ENCODE measurements at places on chromosomes 11 and 22.
A peak's percentile ranks its signal among the peaks of the same experiment; 100 is the strongest.

- no peak overlapping the region for H3K27ac ChIP-seq
- no peak for DNase-seq
- H3K36me3 ChIP-seq, result no peaks in the 10 kb centered on the region
- H3K4me1 ChIP-seq, result no peaks in the 10 kb centered on the region
- no peaks in the 10 kb centered on the region for H3K27me3 ChIP-seq
- no peak overlapping the region for H3K4me3 ChIP-seq
Observed at GRCh38 chr11:76631566-76632308, 38.8 kb downstream of the LRRC32 start.

DNA sequence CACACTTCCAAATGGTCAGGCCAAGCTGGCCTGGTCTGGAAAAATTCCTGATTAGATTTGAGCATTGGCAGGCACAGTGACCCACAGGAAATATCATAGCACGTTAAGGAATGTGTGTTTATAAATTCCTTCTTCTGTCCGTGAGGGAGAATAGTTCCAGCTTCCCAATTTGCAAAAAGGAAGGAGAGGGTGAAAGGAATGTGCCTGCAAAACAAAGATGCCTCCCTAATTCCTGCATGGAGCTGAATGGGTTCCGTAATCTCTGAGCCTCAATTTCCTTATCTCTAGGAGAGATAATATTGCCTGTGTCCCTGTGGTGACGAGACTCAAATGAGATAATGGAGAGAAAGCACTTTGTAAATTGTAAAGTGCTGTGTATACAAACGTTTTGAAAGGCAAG lies 105.1 kb downstream of the FEZ1 start:
- peak; percentile 35 for DNase-seq
- no peaks in the 10 kb centered on the region for H3K4me1 ChIP-seq
- H3K36me3 ChIP-seq, result no peaks in the 10 kb centered on the region
- H3K27ac ChIP-seq, result no peak overlapping the region

- H3K36me3 ChIP-seq, result no peaks in the 10 kb centered on the region
- no peak overlapping the region for H3K27ac ChIP-seq
- DNase-seq, result no peak
Observed at GRCh38 chr11:84503503-84503902, 1123.6 kb downstream of the DLG2 start.

DNA sequence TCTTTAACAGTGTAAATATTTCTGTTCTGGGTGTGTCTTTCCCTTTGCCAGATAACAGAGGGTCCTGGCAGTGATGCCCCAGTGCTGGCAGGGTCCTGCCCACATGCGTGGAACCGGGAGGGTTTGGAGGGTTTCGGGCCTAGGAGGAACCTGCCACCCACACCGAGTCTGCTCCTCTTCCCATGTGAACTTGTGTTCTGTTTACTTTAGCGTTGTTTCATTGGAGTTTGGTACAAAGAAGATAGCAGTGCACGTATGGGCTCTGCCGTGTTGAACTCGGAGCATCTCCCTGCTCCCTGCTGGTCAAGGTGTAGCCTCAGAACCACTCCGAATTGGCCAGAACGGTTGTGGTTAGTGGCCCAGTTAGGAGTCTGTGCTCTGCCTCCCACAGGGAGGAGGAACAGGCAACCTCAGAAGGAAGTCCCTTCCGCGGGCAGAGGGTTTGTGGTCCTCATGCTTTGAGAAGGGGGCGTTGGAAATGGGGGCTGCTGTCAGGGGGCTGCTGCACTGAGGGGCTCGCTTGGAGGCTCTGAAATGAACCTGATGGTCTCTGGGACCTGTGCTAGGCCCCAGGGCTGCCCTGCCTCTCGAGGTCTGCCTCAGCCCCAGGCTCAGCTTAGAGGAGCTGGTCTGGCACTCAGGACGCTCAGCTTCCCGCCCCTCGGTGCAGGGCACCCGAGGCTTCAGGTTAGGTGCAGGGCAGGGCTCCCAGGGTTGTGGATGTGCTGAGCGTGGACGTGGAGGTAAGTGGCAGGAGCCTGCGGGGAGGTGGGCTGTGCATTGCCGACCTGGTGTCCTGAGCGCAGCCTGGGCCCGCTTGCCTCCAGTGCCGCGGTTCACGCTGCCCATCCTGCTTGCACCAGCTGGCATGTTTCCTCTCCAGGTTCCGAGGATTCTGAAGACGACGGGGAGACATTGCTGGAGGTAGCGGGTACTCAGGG lies 10.4 kb downstream of the PHRF1 start:
- no peaks in the 10 kb centered on the region for H3K27me3 ChIP-seq
- no peak overlapping the region for H3K4me3 ChIP-seq
- no peak overlapping the region for H3K27ac ChIP-seq

DNA sequence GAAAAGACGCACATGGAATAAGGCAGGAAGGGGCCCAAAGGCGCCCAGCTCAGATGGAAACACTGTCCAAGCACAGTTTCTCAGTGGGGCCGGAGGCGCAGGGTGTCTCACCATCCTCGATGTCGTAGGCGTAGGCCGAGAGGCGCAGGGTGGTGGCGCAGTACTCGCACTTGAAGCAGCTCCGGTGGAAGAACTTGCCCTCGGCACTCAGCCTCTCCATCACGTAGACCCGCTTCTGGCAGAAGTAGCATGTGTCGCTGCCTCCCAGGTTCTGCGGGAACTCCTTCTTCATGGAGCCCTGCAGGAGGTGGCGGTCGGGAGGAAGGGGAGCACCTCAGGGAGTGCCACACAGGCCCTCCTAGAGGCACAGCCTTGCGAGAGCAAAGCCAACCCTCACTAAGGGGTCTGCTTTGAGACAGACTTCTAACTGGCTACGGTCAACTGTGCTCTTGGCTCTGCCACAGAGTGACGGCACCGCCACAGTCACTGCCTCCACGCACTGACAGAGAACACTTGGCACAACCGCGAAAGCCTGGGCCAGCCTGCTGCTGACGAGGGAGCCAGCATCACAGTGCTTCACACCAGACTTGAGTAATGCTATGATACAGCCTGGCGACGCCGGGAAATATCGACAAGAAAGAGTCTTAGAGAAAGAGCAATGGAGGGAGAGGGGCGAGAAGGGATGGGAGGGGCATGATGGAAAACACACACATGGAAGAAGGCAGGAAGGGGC lies 97.6 kb upstream of the BID start:
- peaks cover 80% of the 10 kb centered on the region for H3K36me3 ChIP-seq
- H3K4me3 ChIP-seq, result no peak overlapping the region
- DNase-seq, result no peak
- H3K27ac ChIP-seq, result no peak overlapping the region
- H3K27me3 ChIP-seq, result no peaks in the 10 kb centered on the region

DNA sequence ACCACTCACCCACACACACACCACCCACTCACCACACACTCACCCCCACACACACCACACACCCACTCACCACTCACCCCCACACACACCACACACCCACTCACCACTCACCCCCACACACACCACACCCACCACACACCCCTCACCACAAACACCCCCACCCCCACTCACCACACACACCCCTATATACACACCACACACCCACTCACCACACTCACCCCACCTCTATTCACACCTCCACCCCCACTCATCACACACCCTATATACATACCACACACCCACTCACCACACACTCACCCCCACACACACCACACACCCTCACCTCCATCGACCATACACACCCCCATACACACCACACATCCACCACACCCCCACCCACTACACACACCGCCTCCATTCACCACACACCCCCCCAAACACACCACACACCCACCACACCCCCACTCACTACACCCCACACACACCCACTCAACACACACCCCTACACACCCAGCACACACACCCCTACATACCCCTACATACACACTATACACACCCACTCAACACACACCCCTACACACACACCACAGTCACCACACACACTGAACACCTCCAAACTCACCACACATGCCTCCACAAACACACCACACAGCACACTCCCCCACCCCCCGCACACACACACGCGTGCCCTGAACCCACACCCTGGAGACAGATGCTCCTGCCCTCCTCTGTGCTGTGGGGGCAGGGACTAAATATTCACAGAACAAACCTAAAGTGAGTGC lies 19.0 kb upstream of the TTLL12 start:
- peaks cover 1% of the 10 kb centered on the region for H3K4me1 ChIP-seq
- H3K27ac ChIP-seq, result no peak overlapping the region
- H3K4me3 ChIP-seq, result no peak overlapping the region
- no peaks in the 10 kb centered on the region for H3K27me3 ChIP-seq

- no peak overlapping the region for H3K27ac ChIP-seq
- no peaks in the 10 kb centered on the region for H3K36me3 ChIP-seq
- no peaks in the 10 kb centered on the region for H3K27me3 ChIP-seq
- H3K4me3 ChIP-seq, result no peak overlapping the region
Observed at GRCh38 chr11:100536979-100537378, 150.1 kb upstream of the ARHGAP42 start.

DNA sequence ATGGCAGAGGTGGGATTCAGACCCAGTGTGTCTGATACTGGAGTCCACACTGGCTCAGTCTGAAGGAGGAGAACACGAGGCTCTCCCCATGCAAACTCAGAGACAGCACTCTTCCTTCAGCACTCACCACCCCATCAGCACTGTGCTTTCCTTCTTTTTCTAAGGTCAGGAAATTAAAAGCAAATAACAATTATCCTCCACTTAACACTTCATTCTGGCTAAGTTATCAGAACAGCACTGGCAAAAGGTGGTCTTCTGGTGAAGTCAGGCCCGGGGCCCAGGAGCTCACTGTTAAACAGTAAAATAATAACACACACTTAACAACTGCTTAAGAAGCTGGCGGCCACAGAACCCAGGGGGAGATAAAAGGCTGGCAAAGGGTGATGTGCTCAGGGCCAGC lies 107.1 kb downstream of the NAT10 start:
- peaks cover 12% of the 10 kb centered on the region for H3K4me1 ChIP-seq
- H3K4me3 ChIP-seq, result no peak overlapping the region
- H3K27me3 ChIP-seq, result no peaks in the 10 kb centered on the region

DNA sequence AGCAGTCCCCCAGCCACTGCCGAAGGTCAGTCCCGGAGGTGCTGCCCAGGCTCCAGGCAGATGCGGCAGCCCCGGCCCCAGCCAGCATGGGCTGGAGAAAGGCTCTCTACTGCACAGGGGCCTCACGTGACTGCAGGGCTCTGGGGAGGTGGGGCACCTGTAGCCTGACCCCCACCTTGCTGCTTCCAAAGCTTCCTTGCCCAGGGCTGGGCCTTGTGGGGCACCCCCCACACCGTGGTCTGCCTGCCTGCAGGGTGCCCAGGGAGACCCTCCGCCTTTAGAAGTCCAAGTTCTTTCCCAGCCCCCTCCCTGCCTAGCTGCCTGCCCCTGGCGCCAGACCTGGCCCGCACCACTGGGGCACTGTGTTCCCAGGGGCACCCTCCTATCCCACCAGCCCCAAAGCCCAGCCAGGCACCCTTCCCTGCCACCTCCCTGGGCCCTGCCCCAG lies 28.4 kb upstream of the TXNRD2 start:
- H3K36me3 ChIP-seq, result peaks cover 34% of the 10 kb centered on the region
- H3K27ac ChIP-seq, result no peak overlapping the region
- no peak for DNase-seq
- H3K4me1 ChIP-seq, result peaks cover 17% of the 10 kb centered on the region
- H3K27me3 ChIP-seq, result no peaks in the 10 kb centered on the region

DNA sequence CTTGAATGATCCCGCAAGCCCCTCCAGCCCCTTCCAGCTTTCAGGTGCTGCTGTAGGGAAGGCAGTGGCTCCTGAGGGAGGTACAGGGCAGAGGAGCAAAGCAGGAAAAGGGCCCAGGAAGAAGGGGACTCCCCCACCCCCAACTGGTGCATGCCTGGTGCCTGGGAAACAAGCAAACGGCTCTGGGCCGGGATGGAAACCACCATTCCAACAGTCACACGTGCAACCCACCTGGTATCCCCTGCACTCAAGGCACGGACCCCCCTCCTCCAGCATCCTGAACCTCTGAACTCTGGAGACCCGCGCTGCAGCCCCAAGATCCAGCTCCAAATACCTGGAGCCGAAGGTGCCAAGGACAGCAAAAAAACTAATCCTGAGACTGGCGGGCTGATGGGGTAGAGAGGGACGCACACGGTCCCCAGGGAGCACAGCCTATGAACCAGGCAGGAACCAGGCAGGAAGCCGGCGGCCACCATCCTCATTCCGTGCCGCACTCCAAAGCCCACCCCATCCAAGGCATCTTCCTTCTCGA lies 537 bp downstream of the SCN4B start:
- H3K27me3 ChIP-seq, result peaks cover 99% of the 10 kb centered on the region
- peak overlapping the region; percentile 75 for H3K4me3 ChIP-seq
- DNase-seq, result no peak
- H3K27ac ChIP-seq, result no peak overlapping the region
- peaks cover 21% of the 10 kb centered on the region for H3K4me1 ChIP-seq

- H3K27me3 ChIP-seq, result no peaks in the 10 kb centered on the region
- DNase-seq, result no peak
- H3K4me1 ChIP-seq, result peaks cover 12% of the 10 kb centered on the region
Observed at GRCh38 chr22:18085188-18085587, 7.4 kb downstream of the PEX26 start.
